ENCODE measurements at places on chromosomes 2 and 18.

GRCh38 chr18:67010919-67011318 lies 407.0 kb upstream of the CDH19 start:
- DNase-seq: peak; percentile 39

GRCh38 chr2:42867093-42868065 lies 75.0 kb upstream of the HAAO start:
- no peak for DNase-seq

DNA sequence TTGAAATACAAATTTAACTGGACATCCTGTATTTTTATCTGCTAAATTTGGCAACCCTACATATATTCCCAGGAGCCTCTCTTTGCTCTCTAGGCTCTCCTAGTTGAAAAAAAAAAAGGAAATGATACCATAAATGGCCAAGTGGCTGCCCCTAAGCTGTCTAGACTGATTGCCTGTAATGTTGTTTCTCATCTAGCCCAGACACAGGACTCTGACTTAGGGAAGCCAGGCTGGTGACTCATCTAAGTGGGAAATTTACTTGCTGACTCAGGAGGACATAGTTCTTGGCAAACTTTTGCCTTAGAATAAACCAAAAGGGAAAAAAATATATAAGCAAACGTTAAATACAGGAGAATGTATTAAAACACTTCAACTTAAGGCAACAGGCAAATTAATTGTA lies 14.6 kb upstream of the ITGAV start:
- DNase-seq: peak; percentile 98

DNA sequence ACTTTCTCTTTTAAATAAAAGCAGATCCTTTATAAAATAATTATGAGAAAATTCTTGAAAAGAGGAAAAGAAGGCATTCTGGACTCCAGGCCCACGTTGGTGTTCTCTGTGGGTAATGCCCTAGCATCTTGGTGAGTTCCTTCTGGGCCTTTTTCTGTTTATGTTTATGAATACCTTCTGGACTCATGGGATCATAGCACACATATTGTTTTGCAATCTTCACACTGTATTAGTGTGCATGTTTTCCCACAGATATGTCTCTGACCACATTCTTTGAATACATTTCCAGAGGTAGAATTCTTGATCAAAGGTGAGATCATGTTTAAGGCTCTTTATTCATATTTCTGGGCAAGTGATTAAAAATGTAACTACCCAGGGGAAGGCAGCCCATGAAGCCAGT lies 15.9 kb downstream of the GLI2 start:
- DNase-seq: no peak

- DNase-seq: peak; percentile 79
Observed at GRCh38 chr18:27413495-27414401, 228.6 kb upstream of the CHST9 start.

- DNase-seq: no peak
Observed at GRCh38 chr18:77140030-77140429, 7.4 kb upstream of the MBP start.

GRCh38 chr2:234306426-234307173 lies 190.3 kb downstream of the ARL4C start:
- DNase-seq: peak; percentile 60

DNA sequence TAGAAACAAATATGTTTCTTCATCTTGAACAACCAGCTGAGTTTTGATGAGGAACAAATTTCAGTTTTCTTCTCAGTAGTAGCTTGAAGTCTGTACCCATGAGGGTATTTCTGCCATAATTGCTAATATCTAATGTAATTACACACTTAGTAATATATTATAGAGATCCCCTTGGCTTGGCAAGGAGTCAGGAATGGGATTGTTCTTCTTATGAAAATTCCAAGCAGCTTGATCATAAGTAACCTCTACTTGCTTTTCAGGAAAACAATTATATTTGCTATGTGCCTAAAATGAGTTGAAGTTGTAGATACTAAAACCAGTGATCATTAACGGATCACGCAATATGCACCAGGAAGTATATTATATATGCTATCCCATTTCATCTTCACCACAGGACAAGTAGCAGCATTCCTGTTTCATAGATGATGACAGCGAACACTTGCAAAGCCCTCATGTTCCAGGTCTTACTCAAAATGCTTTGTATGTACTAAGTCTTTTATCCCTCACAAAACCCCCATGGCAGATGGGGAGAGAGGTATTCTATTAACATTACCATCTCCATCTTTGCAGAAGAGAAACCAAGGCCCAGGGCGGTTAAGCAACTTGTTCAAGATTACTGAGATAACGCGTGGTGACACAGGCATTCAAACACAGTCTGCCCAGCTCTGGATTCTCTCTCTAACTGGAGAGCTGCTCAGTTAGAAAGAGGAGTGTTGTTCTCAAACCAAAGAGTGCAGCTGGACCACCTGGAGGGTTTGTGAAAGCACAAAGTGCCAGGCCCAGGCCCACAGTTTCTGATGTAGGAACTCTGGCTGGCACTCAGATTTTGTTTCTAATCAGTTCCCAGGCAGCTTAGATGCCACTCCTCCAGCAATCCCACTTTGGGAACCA lies 21.8 kb upstream of the RGPD4 start:
- no peak for DNase-seq

DNA sequence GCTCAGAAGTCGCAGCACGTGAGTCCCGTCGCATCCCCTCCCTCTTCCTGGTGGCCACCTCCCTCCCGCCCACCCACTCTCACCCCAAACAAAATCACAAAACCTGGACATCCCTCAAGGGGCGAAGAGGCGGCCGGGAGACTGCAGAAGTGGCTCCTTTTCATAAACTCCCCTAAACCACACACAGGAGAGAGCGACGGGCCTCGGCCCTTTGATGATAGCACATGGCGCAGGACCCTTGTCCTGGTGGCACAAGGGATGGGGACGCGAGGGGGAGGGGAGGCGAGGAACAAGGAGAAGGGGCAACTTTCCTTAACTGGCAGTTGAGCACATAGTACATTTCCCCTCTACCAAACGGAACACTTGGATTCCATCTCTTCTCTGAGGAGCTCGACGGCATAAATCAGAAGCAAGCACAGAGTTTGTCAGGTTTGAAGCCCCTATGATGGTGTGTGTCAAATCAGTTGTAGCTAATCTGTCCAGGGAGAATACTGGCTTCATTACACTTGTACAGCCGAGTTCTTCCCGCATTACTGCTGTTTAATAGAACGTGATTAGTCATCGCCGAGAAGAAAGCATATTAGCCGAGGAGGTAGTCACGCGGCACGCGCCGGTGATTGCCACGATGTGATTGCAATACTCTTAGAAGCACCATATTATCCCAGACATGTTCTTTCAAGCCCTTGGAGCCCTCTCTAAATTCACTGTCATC lies 43.8 kb downstream of the GBX2 start:
- DNase-seq: no peak

GRCh38 chr18:21314724-21315123 lies 72.7 kb downstream of the GREB1L start:
- DNase-seq: peak; percentile 43

DNA sequence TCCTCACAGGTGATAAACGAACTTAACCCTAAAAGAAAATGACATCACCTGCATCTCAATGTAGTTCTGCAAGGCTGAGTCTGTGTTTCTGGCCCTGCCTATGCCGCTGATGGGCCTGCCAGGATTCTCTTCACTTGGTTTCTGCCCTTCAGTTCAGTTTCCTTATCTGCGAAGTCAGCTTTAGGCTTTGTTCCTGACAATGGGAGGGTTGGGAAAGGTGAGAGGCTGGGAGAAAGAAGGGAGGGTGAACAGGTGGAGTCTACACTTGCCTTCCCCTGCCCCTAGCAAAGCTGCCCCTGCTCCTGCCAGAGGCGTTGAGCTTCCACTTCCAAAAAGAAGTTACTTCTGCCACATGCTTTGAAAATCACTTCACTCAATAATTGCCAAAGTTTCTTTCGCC lies 124.0 kb upstream of the APCDD1 start:
- DNase-seq: no peak

DNA sequence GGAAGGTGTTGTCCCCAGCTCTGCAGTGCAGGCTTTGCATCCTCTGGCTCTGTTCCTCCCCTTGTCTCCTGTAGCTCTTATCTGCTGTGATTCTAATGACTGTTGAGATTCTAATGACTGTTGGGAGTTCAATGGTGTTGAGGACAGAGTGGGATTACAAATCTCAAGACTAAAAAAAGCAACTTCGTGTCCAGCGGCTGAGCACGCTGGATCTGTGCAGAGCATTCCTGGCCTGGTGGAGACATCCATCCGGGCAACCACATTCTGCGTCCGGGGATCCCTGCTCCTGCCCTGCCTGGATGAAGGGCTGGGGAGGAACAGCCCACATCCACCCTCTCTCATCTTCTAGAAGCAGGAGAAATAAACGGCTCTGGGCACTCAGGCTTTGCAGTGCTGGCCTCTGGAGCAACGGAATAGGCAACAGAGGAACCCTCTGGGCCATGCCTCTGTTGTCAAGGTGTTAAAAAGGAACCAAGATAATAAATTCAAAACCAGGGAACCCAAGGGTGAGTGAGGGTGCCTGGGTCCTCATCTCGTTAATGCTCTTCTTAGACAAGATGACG lies 106.7 kb upstream of the ASB18 start:
- no peak for DNase-seq

DNA sequence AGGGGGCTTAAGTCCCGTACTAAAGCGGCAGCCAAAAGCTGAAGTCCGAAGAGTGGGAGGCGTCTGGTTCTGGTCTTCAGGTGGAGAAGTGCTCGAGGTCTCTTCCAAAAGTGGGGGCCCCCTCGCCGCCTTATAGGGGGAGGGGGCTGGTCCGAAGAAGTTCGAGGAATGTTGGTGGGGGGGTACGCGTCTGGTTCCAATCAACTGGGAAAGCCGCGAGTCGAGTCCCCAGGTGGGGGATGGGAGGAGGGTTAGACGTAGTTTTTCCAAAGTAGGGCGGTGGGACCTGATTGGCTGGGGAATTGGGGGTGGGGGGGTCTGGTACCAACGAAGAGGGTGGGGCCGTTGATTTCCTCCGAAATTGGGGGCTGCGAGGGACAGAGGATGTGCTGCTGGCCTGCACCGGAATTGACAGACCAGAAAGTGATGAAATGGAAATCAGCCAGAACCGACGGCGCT lies 594 bp downstream of the ITM2C start:
- DNase-seq: no peak

DNA sequence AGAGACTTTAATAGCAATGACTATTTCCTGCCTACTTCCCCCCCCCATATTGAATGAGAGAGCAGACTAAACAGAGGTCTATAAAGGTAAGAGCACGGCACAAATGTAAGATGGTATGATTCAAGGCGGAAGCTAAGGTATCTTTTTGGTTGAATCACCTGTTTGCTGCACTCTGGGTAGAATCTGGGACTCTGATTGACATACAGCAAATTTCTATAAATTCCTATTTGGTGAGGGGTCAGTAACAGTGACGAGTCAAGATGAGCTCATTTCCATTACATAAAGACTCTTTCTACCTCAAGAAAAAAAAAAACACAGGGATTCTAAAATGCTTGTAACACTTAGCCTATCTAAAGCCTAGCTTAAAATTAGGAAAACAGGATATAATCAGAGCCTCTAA lies 297.3 kb downstream of the TNS1 start:
- DNase-seq: no peak

DNA sequence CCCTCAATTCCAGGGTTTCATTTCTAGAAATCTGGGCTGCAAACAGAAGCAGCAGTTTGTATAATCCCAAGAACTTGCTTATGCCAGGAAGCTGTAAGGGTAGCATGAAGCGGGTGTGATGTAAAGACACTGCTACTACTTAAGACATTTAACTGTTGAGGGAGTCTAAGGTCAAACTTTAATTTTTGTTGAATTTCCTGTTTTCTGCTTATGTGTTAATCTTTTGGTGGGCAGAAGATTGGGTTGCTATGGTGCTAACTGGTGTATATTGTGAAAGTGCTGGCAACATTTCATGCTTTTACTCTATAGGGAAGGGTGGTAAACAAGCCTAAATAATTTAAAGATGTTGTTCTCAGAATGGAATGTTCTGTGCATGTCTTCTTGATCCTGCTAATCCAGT lies 2.7 kb downstream of the NCOA1 start:
- DNase-seq: no peak

GRCh38 chr18:2986150-2986865 lies 26.6 kb downstream of the LPIN2 start:
- DNase-seq: no peak

DNA sequence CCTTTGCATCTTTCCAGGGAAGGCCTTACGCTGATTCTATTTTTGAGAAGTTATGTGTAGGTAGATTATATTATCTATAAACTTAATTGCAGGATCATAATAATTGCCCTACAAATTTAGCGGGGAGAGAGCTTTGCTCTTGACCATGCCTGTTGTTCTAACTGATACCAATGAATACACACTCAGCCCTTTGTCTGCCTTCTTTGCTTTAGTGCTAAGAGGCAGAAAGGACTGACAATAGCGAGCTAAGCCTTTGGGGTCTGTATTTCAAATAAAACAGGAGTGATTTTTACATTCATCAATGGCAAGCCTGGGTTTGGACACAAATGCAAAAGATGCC lies 115.3 kb upstream of the STON1 start:
- DNase-seq: no peak

DNA sequence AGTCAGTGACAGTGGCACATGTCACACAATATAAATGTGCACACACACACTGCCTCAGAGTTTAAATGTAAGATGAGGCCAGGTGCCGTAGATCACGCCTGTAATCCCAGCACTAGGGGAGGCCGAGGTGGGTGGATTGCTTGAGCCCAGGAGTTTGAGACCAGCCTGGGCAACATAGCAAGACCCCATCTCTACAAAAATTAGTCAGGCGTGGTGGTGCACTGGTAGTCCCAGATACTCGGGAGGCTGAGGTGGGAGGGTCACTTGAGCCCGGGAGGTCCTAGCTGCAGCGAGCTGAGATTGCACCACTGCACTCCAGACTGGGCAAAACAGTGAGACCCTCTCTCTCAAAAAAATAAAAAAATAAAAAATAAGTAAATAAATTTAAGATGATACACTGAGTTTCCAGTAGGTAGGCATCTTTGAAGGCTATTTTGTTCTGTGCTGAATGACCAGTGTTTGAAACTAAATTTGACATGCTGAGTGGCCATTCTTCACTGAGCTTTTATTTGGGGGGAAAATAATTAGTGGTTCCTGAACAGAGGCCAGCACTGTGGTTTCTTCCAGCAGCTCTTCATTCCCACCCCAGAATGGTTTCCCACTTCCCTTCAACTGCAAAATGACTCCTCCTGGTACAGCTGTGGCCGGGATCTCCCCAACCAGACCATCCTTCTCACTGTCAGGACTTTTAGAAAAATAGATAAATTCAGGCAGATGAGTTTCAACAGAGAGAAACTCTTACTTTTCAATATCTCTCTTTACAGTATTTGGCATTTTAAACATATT lies 44.9 kb downstream of the PSMG2 start:
- no peak for DNase-seq

DNA sequence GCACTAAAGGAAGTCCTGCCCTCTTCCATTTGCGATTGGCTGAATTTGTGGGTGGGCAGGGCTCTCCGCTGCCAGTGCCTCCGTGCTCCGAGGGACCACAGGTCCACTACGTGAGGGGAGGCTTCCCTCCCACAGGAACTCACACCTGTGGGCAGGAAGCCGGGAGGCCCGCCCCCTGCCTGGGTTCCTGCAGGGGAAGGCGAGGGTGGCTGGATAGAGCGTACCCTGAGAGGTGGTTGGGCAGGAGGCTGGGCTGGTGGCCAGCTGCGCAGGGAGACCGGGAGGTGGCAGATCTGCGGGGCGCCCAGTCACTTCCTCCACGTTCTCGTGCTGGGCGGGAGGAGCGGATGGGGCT lies 47.0 kb upstream of the PTH2R start:
- no peak for DNase-seq
